Fibroblast of lung (primary cell): ENCODE measurements at places on chromosomes 2 and 18.

DNA sequence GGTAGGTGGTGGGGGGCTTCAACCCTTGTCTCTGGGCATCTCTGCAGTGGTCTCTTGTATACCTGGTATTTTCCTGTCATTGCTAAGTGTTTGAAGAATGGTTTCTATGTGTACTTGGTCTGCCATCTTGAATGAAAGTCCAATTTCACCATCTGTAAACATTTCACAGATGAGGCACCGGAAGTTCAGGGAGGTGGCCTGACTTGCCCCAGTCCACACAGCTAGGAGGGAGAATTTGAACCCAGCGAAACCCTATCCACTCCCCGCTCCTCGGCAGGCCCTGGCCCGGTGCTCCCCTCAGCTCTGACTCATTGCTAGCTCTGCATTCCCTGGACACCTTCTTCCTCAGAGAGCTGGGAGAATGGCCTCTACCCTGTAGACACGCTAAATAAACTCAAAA is 30.5 kb downstream of the ZAP70 start:
- DNase-seq = no peak

- DNase-seq = no peak
Observed at GRCh38 chr2:222353993-222354392, 55.2 kb upstream of the PAX3 start.

- DNase-seq = no peak
Observed at GRCh38 chr2:197081294-197081693, 154.8 kb upstream of the PGAP1 start.

- DNase-seq = no peak
Observed at GRCh38 chr2:173434762-173435569, 80.3 kb downstream of the CDCA7 start.

- peak; percentile 72 for DNase-seq
Observed at GRCh38 chr18:75207310-75208154, 1.4 kb downstream of the PTGR3 start.
